ENCODE measurements at places on chromosomes 3 and 15.

DNA sequence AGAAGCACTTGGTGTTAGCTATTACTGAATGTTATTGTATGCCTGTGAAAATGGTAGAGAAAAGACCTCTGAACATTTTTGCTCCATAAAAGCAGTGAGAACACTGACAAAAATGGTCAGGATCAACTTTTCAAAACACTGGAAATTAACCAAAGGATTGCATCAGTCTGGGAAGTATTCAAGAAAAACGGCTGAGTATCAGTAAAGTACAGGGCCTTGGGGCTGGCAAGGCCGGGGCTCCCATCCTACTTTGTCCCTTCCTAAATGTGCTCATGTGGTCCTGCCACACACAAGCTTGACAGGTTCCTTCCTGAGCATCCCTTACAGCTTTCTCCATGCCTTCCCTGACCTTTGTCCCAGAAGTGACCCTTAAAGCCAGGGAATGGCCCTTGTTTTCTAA, 84.0 kb downstream of the CFAP20DC start:
- DNase-seq = no peak

DNA sequence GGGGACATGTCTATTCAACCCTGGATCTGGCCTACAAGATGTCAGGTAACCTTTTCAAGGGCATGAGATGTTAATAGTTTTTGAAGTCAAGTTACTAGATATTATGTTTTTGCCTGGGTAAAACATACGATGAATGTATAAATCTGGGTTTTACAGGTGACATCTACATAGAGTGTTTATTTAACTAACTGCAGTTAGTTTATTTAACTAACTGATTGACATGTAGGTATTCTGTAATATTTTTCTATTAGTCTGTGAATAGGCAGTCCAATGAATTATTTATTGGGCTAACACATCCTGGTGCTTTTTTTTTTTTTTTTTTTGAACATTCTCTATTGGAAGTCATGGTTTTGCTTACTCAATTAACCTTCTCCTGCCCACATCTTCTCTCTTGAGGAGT, 38.7 kb upstream of the TNIK start:
- no peak for DNase-seq

GRCh38 chr15:95091444-95091843, 860.1 kb downstream of the MCTP2 start:
- no peak for DNase-seq

GRCh38 chr3:117788061-117788460, 1078.5 kb downstream of the TUSC7 start:
- DNase-seq = no peak

DNA sequence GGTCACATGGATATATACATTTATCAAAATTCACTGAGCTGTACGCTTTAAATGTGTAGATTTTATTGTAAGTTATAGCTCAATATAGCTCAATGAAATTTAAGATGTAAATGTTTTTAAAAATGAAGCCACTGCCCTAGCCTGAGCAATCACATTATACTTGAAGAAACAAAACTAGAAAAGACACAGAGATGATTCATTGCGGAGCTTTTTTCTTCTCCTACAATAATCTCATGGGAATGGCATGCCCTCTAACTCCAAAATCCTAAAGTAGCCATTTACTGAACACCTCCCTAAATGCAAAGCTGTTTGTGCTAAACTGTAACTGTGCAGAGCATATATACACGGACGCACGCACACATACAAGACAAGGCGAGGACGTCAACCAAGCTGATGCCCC, 84.2 kb downstream of the MYO9A start:
- no peak for DNase-seq

DNA sequence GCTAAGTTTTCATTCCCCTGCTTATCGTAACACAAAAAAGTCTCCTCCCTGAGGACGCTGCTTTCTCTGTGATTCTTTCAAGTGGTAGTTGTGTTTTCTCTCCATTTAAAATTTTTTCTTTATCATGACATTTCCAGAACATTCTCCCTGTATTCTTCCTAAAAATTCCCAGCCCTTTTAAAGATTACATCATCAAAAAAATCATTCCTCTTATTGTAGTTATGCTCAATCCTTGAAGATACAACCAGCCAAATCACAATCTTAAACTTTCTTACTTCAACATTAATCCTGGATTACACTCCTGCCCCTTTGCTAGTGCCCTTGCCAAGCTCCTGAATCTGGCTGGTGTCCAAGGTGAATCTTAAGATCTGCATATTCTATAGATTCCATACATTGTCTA, 163.7 kb upstream of the CBLB start:
- DNase-seq = no peak

DNA sequence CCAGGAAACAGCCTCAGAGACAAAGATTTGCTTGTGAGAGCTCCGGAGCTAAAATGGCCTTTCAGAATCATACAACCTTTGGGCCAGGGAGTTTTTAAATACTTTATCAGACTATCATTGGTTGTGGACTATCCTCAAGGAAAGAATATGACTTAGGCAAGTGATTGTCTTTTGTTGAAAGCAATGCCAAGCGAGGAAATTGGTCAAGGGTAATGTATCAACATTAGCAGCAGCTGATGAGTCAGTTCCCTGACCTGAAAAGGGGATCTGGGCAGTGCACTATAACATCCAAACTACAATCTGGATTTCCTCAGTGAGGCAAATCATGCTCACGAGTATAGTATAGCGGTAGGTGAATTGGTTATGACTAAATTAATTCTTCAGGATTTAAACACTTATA, 303.6 kb downstream of the LSAMP start:
- no peak for DNase-seq

GRCh38 chr3:115270849-115271248, 123.8 kb upstream of the ZBTB20 start:
- DNase-seq = no peak

DNA sequence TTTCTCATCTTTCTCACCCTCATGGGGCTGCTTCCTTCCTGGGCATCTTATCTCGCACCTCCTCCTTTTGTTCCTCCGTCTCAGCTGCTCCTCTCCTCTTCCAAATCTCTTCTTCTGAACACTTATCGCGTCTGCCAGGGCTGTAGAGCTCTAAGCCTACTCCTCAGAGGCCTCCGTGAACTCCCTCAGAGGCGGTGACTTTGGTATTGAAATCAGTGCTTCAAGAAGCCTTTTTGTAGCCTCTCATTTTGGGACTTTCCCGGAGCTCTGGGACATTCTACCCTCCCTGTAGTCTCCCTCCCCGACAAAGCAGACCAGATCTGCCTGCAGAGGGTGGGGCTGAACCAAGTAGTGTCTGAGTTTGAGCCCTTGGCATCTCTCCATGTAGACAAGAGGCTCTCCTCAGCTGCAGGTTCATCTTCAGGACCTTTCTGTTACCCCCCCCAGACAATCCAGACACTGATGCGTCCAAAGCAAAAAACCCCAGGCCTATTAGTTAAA, 17.5 kb upstream of the CPNE9 start:
- no peak for DNase-seq

DNA sequence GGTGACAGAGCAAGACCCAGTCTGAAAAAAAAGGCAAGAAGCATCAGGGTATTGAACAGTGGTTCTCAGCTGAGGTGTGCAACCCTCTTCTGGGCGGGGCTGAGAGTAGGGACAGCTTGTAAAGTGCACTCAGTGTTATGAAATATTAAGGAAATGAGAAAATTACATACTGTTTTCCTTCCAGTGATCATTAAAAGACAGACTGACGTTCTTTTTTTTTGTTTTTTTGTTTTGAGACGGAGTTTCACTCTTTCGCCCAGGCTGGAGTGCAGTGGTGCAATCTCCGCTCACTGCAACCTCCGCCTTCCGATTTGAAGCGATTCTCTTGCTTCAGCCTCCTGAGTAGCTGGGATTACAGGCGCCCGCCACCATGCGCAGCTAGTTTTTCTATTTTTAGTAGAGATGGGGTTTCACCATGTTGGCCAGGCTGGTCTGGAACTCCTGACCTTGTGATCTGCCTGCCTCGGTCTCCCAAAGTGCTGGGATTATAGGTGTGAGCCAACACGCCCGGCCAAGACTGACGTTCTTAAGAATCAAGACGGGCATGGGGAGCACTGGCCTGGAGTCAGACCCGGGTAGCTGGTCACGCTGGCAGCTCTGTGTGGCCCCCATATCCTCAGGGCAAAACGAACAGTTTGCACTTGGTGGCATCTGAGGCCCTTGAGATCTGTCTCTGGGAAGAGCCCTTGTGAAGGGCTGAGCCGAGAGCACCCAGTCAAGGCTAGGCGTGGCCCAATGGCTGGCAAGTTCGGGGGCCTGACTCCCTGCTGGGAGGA, 11.4 kb downstream of the MAN2A2 start:
- DNase-seq = no peak

DNA sequence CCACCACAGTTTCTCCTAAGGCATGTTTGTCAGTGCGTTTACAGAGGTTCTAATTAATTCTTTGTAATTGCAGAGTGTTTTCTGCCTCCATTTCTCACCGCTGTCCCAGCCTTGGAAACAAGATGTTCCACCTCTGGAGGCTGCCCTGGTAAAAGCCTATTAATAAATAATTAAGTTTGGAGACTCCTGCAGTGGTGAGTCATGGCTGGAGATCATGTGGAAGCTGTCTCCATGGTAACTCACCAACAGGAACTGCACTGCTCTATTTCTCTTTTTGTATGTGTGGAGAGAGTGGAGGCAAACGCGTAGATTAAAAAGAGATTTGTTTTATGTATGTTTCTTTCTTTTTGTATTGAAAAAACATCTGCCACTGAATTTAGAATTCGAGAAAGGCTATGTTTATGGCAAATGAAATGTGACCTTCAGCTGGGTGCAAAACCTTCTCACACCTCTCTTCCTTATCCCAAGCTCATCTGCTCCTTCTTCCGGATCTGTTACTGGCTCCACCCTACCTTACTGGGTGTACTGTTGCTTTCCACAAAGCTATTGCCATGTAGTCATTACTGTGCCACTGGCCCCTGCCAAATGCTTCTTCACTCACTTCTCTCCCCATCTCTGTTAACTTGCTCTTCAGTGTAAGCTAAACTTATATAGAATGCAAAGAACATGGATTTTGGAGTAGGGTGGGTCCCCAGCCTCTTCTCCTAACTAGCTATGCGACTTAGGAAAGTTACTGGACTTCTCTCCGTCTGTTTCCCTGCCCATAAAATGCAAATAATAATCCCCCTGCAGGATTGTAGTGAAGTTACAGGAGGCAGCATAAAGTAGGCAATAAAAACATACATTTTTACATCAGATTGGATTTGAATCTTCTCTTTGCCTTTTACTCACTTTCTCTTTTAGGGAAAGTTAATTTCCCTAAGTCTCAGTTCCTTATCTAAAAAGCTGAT, 778.5 kb downstream of the NTRK3 start:
- DNase-seq = no peak

- peak; percentile 25 for DNase-seq
Measured at GRCh38 chr3:4584456-4585249, 91.5 kb downstream of the ITPR1 start.

DNA sequence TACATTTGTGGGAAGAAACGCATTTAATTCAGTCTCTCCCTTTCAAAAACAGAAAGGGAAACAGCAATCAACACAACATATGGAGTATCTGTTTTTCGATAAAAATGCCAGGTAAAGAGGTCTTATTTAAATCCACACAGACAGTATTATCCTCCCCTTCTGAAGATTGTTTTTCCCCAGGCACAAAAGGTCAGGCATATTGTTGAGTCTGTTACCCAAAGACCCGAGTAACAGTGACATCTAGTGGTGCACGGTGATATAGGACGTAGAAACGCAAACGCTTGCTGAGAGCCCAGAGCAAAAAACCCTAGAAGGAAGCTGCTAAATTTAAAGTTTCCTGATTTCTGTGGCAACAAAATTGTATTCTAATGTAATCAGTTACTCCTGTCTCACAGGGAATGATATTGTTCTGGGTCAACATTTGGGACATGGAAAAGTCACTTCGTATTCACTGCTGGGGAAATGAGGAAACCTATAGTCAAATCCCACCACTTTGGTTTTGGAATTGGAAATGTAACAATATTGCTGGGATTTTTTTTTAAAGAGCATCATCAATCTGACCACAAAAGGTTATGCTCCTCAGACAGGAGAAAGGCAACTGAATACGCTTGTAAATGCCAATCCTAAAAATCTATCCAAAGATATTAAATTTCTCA, 312.7 kb upstream of the CCDC54 start:
- DNase-seq = peak; percentile 72

- DNase-seq = no peak
Measured at GRCh38 chr3:188231456-188231855, 77.5 kb downstream of the LPP start.

GRCh38 chr3:186286114-186286513, 75.9 kb downstream of the DGKG start:
- no peak for DNase-seq

DNA sequence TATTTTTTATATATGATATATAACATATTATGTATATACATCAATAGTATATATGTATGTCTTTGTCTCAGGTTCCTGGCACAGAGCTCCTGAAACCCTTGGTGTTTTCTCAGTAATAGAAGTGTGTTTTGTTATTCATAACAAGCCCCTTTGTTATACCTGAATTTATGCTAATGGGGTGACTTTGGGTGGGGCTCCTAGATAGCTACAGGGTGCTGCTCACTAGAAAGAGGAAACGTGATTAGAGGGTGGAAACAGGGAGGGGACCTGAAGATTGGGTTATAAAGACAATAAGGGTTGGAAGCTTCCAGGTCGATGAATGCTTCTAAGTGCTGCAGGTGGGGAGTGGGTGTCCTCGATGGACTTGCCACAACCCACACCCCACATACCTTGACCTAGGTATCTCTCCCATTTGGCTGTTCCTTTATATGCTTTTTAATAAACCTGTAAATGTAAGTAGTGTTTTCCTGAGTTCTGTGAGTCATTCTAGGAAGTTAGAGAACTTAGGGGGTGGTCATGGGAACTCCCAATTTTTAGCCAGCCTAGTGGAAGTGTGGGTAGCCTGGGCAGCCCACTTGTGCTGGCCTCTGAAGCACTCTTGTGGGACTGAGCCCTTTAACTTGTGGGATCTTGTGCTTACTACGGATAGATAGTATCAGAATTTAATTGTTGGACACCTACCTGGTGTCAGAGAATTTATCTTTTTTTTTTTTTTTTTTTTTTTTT, 36.9 kb upstream of the C15orf39 start:
- DNase-seq = no peak

DNA sequence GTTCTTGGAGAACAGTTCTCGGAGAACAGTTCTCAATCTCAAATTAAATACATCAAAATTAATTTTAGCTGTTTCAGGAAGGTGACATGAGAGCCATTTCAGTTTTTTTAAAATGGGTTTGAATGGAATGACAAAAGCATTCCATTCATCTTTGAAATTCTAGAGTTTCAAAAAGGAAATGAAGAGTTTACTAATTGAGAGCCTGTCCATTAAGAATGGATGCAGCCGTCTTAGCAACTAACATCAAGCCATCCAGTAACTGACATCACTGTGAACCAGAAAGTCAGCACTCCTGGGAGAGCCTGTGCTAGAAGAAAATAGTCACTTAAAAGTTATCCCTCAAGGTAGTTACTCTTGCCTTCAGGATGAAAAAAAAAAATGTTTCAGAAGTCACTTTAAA, 47.0 kb upstream of the FSTL1 start:
- no peak for DNase-seq

DNA sequence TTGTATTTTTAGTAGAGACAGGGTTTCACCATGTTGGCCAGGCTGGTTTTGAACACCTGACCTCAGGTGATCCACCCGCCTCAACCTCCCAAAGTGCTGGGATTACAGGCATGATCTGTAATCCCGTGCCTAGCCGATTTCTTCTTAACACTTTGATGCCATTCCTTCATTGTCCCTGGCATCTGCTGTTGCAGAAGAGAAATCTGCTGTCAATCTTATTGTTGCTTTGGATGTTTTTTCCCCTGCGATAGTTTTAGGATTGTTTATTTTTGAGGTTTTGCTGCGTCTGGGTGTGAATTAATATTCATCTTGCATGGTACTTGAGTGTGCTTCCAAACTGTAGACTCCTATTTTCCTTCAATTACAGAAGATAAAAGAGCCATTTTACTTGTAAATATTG, 99.4 kb upstream of the ADAMTSL3 start:
- no peak for DNase-seq

All from stimulated activated naive CD8-positive, alpha-beta T cell treated with anti-CD3 and anti-CD28 coated beads, Interleukin-15, Interleukin-2, amounts not matched to agents 100 U/mL and 50 U/mL, for 24 hours (primary cell).